Memory B cell (primary cell): ENCODE measurements at places on chromosomes 13 and 19.

GRCh38 chr19:48926909-48927308 lies 6.6 kb upstream of the DHDH start:
- H3K4me3 ChIP-seq = no peak overlapping the region
- H3K27ac ChIP-seq = no peak overlapping the region
- peaks cover under 1% of the 10 kb centered on the region for H3K27me3 ChIP-seq
- peaks cover 6% of the 10 kb centered on the region for H3K36me3 ChIP-seq

DNA sequence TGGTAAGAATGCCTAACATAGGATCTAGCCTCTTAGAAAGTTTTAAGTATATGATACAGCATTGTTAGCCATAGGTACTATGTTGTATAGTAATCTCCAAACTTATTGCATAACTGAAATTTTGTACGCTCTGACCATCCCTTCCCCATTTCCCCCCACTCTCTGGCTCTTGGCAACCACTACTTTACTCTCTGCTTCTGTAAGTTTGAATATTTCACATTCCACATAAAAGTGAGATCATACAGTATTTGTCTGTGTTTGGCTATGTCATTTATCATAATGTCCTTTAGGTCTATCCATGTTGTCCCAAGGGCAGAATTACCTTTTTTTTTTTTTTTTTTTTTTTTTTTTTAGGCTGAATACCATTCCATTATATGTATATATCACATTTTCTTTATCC lies 396.9 kb downstream of the DLEU7 start:
- H3K4me1 ChIP-seq = peaks cover 6% of the 10 kb centered on the region
- DNase-seq = no peak
- H3K27me3 ChIP-seq = no peaks in the 10 kb centered on the region
- no peak overlapping the region for H3K27ac ChIP-seq
- no peak overlapping the region for H3K4me3 ChIP-seq

DNA sequence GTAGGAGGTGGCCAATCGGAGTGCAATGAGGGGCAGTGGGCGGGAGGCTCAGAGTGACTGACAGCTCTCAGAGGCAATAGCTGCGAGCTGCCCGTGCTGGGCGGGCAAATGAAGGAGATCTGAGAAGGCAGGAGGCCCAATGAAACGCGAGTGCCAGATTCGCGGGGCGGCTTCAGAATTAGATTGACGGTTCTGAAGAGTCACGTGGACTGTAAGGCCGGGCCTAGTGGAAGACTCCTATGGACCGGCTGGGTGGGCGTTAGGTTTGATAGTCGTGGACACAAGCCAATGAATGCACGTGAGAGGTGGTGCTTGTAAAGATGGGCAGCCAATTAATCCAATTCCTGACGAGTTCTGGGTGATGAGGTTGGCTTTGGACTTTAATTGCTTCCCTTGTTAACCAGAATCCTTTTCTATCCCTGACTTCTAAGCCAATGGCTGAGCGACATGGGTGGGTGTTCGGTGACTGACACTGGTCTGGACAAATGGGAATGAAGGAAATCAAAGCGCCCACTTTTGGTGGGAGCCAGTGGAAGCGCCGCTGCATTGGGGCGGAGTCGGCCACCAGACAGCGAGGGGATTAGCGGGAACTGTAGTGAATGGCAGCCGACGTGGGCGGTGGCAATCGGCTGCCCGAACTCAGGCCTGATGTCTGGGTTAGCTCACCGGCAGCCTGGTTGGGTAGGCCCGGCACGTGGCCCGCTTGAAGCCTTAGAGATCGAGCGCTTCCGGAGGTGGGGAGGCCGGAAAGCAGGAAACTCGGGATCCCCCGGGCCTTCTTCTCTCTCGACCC lies 524 bp upstream of the KHSRP start:
- H3K4me3 ChIP-seq = peak overlapping the region; percentile 74
- peak; percentile 97 for DNase-seq
- no peaks in the 10 kb centered on the region for H3K36me3 ChIP-seq
- peaks cover 26% of the 10 kb centered on the region for H3K4me1 ChIP-seq

- no peaks in the 10 kb centered on the region for H3K4me1 ChIP-seq
- DNase-seq = no peak
- peaks cover 5% of the 10 kb centered on the region for H3K27me3 ChIP-seq
- H3K27ac ChIP-seq = no peak overlapping the region
- H3K4me3 ChIP-seq = no peak overlapping the region
Observed at GRCh38 chr19:15161028-15161984, 39.5 kb downstream of the NOTCH3 start.

DNA sequence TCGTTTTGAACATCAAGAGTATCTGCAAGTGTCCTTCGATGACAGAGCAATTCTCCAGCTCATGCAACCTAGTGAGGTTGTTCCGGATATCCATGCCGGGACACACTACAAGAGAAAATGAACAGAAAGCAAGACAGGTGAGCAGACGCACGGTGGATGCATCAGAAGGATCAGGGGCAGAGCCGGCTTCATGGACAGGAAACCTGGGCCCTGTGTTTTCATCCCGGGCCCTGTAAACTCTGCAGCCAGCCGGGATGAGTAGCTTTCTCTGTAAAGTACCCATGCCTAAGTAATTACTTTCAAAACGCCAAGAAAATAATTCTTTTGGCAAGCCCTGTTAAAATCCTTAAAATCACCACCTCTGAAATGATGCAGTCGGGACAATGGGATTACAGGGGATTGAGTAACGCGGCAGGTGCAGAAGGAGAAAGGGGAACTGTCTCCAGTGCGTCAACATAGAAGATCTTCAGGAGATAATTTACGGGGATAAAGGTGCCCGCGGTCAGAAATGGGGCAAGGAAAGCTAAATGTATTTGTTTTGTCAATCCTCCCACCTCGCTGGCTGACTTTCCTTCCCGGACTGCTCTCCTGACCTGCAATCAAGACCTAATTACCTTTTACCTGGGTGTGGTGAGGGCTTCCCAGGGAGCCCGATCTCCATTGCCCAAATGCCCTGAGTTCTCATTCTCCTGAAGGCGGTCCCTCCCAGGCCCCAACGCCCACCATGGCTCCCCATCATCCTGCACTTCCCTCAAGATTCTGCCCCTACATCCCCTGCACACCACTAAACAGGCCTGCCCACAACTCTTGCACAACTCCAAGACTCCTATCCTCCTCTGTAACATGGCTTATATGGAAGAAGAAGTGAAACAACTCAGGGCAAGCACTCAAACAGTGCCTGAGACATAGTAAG lies 26.2 kb downstream of the INSR start:
- peaks cover 6% of the 10 kb centered on the region for H3K36me3 ChIP-seq
- H3K4me1 ChIP-seq = peaks cover 13% of the 10 kb centered on the region
- H3K27ac ChIP-seq = no peak overlapping the region
- DNase-seq = no peak
